Substantia nigra (tissue), 51 donors: ENCODE measurements at places on chromosomes 7 and 10.

GRCh38 chr7:108156897-108157605, 26.9 kb upstream of the LAMB4 start:
- no peak for DNase-seq

DNA sequence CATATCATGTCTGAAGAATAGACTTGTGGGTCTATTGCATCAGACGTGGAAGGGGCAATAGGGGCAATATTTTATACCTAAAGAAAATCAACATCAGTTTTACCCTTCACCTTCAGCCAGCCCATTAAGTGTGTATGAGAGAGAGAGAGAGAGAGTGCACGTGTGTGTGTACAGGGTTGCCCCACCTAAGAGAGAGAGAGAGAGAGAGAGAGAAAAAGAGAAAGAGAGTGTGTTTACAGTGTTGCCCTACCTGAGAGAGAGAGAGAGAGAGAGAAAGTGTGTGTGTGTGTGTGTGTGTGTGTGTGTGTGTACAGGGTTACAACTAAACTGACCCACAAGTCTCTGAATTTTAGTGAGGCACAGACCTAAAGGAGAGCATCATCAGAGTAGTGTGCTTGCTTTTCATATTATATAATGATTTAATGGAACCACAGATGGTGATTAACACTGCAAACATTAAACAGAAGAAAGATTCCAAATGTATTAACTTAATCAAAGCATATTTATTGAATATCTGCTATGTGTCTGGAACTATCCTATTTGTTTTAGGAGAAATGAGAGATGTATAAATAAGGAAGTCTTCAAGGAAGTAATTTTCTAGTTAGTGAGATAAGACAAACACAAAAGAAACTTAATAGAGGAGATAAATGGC, 66.8 kb downstream of the CD36 start:
- no peak for DNase-seq

DNA sequence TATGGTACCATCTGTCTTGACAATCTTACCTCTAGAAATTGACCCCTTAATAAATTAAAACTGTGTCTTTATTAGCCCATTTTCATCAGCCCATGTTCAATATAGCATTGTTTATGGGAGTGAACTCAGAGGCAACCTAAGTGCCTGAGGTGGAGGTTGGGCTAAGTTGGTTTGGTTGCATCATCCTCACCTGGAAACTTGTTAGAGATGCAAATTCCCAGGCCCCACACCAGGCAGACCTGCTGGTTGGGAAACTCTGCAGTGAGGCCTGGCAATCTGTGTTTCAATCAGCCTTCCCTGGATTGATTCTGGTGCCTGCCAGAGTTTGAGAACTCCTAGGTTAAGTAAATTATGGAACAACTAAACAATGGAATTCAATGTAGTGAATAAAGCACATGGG, 9.4 kb upstream of the FAM170B start:
- no peak for DNase-seq

DNA sequence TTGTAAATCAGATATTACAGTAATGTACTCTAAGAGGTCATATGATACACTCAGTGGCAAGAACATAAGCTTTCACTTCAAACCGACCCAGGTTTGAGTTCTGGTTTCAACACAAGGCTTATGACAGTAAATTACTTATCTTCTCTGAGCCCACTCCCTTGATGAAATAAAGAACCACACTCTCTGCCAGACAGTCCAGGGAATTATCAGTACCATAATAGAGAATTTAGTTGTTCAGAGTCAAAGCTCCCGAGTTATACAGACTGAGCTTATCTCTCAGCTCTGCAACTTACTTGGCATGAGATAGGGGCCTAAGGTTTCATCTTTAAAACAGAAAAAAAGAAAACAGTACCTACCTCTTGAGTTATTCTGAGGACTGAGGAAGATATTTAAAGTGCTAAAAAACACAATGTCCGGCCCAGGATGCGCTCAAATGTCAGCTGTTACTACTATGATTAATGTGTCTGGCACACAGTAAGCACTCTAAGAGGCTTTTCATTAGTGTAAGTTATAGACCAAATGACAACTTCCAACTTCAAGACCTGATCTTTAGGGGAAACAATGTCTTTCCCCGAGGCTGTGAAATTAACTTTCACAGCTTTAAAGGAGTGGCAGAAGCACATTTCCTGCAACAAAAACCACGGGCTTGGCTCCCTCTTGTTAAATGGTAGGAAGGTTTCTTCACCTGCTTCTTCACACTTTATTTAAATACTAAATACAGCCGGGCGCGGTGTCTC, 38.1 kb downstream of the UBE2H start:
- DNase-seq = no peak

DNA sequence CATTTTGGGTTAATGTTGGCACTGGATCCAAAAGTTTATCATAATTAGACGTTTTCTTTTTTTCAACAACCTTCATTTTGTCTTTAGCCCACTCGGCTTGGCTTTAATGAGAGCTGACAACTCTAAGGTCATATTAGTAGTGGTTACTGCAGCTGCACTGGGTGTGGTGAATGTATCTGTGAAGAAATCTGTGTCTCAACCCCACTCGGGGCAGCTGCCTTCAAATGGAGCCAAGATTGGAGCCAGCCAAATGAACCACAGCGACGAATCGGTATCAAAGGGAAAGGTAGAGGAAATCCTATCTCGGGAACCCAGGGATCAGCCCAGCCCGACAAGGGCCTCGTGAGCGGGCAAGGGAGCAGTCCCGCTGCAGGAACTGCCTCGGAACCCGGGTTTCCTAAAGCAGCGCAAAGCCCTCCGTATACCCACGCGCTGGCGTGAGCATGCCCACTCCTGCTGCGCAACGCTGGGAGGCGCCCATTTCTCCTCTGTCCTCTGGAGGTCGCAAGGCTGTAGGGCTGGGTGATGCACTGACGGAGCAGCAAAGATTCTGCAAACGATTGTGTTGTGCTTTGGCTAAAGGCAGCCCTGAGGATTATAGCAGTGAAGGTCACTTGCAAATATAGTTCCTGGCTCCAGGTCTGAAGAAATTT, 98.7 kb upstream of the MBL2 start:
- no peak for DNase-seq

GRCh38 chr10:15718694-15719048, 1.1 kb downstream of the ITGA8 start:
- DNase-seq = no peak

DNA sequence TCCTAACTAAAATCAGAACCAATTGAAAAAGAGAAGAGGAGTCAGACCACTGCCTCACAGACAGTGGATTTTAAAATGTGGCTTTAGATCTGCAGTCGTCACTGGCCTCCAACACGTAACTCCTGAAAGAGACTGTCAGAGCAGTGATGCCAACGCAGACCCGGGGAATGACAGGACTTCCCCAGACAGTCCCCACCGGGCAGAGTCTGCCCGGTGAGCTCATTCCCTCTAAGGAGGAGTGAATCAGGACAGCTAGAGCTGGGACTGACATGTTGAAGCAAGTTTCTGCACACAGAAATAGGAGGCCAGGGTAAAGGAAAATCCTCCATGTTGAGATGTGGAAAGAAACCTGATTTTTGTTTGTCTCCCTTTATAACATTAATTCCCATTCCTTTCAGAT, 105.0 kb downstream of the TES start:
- no peak for DNase-seq

GRCh38 chr7:74068378-74069085, 15.1 kb upstream of the LIMK1 start:
- DNase-seq = no peak

DNA sequence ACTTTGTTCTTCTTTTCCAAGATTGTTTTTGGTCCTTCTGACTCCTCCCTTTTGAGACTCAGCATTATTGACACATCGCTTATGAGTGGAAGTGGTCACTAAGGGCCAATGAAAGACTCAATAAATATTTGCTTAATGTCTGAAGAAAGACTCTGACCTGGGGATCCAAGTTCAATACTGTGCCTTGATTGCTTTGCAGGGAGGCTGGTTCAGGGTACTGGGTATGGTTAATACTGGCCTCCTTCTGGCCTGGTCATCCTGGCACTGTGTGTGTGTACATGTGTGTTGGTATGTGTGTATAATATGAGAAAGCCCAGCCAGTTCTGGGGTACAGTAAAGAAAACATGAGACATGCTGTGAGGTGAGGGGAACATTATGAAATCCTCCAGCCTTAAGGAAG, 7.6 kb upstream of the PDZD8 start:
- DNase-seq = no peak

DNA sequence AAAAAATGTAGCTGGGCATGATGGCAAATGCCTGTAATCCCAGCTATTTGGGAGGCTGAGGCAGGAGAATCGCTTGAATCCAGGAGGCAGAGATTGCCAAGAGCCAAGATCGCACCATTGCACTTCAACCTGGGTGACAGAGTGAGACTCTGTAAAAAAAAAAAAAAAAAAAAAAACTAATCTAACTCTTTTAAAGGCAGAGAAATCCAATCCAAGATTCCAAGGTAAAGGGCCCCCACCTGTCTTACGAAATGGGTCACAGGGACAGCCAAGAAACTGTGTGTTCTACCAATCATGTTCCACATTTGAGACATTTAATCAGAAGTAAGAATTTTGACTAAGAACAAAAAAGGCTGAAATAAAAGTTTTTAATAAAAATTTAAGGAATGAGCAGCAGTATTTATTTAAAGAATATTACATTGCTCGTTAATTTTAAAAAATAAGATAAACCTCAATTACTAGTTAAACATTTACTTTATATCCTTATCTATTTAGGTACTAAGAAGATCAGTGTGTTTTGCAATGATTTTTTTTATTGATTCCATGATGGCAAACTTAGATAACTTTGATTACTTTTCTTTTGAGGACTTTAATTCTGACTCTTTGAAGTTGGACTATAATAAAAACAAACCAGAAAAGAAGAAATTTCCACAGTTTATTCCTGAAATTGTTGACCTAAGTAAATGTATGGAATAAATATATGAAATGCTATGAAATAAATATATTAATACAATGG, 6.7 kb upstream of the OAT start:
- no peak for DNase-seq

DNA sequence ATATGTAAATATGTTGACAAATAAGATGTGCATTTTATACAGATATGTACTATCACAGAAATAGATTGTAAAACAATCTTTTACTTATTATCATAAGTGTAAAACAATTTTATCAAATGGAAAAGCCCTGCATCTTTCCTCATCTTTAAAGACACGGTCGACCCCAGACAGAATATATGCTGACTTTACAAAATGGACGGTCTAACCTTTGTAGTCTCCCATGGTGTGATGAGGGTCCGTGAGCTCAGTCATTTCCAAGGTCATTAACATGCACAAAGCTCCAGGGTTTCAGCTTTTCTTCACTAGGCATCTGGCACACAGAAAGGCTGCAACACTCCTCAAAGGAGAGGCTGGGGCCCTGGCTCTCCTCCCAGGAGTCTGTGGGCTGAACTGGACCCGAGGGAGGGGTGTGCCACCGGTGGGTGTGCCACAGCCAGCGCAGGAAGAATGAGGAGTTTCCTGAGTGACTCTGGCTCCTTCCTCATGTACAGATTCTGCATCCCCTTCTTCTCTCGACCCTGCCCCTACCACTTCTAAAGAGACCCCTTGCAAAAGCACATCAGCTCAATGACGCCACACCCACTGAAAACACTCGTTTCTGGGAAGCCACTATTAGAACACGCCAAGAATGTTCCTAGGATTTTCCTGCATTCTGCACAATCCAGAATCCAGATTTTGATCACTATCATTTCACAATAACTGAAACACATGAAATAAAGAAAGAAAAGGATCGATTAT, 26.2 kb upstream of the ABLIM1 start:
- peak; percentile 63 for DNase-seq

GRCh38 chr10:90945491-90946070, 24.7 kb upstream of the ANKRD1 start:
- no peak for DNase-seq

- DNase-seq = peak; percentile 91
Observed at GRCh38 chr10:102117391-102118159, 2.6 kb downstream of the LDB1 start.

DNA sequence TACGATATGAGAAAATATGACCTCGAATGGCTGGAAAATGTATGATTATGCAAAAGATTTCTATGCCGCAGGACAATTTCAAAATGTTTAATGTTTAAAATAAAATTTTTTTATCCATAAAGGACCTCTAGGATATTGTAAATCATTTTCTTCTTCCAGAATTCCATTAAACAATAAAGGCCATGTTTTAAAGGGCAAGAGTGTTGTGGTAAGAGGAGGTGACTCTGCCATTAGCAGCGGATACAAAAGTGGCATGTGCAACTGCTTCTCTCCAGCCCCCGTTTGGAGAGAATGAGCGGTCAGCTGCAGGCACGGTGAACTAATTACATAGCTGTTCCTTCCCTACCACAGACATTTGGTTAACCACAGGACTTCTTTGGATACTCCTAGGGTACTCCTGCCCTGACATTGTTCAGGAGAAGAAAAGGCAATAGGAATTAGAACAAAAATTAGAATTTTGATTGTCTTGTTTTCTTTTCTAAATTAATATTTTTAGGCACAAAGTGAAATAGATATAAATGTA, 63.8 kb downstream of the HBP1 start:
- DNase-seq = no peak

GRCh38 chr10:110903280-110904278, 15.4 kb downstream of the BBIP1 start:
- DNase-seq = no peak

DNA sequence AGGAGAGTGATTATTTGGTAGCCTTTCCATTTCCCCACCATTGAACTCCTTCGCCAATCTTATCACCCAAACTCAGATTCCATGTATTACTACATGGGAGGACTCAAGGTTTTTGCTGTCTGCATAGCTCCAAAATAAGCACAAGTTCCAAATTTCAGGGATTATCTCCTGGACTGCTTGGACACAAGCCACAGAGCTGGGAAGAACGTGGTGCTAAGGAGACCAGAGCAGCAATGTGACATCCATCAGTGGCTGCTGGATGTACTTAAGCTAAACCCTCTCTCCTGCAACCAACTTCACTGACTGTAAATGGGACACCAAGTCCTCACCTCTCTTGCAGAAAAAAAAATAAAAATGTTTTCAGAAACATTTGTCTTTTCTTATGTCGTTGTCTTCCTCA, 56.3 kb downstream of the NRP1 start:
- DNase-seq = no peak

DNA sequence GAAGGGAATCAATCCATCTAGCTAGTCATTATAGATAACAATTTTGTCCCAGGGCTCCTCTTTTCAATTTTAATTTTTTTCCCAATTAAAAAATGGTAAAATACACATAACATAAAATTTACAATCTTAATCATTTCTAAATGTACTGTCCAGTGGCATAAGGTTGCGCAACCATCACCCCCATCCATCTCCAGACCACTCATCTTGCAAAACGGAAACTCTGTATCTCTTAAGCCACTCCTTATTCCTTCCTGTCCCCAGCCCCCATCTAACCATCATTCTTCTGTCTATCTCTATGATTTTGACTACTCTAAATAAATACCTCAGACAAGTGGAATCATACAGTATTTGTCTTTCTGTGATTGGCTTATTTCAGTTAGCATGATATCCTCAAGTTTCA, 46.1 kb upstream of the RAB18 start:
- DNase-seq = no peak

DNA sequence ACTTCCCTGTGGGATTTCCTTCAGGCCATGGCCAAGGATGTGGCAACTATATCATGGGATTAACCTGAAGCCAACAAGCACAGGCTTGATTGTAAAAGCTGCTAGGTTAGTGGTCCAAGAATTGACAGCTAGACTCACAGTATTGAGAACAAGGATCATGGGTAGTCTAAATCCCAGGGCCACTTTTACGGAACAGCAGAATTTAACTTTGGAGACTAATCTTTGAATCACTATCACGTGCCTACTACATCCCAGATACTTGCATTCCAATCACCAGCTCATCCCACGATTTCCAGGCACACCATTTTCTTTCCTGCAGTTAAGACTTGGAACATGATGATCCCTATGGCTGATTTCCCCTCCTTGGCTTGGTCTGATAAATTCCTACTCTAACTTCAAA, 65.6 kb upstream of the ADO start:
- DNase-seq = no peak
